ENCODE measurements at places on chromosomes 2 and 18.
A peak's percentile ranks its signal among the peaks of the same experiment; 100 is the strongest.

- DNase-seq, result no peak
Observed at GRCh38 chr18:61734396-61734795, 158.4 kb downstream of the RNF152 start.

- DNase-seq, result no peak
Observed at GRCh38 chr2:181886192-181886591, 5.3 kb upstream of the ITPRID2 start.

DNA sequence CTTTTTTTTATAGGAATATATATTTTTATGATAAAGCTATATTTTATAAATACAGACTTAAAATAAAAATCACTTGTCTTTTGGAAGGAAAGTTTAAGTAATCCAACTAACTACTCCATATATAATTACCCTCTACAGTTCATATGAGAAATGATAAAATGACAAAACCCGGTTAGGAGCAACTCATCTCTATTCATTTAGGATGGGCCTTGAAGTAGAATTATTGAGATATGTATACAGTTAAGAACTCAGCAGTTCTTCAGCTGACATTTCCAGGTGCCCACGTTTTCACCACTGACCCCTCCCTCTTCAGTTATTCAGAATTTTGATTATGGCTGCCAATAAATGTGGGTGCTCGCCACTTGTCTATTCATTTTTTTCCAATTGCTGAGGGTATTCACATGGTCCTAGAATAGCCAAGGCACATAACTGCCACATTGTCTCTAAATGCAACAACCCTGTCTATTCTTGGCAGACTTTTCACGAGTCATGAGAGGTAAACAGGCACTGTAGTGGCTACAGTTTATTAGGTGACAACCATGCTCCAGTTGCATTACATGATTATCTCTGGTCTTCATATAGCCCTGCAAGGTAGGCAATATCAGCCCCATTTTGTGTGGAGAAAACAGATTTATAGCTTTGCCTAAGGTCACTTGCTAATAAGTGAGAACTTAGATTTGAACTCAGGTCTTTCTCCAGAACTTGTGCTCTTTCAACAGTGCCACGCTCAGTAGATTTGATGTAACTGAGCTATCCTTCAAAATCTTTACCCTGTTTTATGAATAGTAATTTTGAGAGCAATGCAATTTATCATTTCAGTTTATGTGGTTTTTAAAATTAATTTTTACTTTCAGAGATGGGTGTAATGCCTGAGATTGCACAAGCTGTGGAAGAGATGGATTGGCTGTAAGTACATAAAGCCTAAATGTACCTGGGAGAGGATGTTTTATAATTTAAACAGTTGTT, 2.9 kb downstream of the DDX1 start:
- no peak for DNase-seq

GRCh38 chr18:21084511-21085078, 27.0 kb downstream of the ROCK1 start:
- DNase-seq, result no peak

DNA sequence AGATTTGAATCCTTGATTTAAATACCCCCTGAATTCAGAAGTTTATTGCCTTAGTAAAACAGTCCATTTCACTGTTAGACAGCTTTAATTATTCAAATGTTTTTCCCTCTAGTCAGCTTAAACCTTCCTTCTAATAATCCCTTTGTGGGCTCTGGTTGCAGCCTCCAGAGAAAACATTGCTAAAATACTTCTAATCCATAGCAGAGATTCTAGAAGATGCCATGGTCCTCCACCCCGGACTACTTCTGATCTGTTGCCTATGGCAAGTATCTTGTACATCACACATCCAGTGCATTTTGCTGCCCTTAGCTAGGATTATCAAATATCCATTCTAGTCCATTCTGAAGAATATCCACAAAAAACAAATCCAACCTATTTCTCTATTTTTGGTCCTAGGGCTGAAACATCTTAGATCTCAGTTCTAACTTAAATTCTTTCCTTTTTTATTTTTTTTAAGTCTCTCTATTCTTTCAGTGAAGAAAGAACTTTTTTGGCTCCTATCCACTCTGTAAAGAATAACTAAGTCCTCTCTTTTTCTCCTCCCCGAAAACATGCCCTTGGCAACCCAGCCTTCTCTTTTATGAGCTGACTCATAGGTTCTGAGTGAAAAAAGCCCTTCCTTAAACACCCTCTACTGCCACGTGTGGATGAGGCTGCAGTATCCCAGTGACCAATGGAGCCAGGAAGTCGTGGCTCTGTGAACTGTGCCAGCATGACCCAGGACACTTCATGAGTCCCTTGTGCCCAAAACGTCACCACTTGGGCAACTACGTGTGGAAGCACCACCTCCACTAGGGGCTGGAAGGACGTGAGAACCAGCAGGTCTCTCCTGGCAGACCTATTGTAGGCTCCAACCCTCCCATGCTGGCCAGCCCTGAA, 349.8 kb downstream of the TNS1 start:
- DNase-seq, result no peak

DNA sequence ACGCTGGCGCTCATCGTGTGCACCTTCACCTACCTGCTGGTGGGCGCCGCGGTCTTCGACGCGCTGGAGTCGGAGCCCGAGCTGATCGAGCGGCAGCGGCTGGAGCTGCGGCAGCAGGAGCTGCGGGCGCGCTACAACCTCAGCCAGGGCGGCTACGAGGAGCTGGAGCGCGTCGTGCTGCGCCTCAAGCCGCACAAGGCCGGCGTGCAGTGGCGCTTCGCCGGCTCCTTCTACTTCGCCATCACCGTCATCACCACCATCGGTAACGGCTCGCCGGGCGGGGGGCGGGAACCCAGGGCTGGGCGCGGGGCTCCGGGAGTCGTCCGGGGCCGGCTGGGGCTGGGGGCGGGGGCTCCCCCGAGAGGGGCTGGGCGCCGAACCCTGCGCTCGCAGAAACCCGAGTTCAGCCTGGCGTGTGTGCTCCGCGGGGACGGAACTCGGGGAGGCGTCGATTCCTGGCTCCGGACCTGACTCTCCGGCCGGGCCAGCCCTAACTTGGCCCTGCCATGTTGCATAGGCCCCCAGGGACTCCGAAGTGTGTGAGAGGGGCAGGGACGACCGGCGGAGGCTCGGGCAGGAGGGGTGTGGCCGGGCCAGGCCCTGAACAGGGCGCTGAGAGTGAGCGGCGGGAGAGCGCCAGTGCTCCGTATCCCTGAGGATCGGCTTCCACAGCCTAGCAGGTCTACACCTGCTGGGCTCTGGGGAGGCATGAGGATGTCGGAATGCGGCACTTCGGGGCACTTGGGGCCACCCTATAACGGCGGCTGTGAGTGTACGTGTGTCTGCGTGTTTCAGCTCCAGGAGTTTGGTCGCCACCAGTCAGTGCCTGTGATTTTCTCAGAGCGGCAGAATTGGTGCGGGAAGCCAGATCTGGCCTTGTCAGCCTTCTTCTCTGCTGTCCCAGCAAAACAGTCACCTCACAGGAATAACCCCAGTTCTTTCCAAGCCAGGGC, 651 bp downstream of the KCNK3 start:
- no peak for DNase-seq

DNA sequence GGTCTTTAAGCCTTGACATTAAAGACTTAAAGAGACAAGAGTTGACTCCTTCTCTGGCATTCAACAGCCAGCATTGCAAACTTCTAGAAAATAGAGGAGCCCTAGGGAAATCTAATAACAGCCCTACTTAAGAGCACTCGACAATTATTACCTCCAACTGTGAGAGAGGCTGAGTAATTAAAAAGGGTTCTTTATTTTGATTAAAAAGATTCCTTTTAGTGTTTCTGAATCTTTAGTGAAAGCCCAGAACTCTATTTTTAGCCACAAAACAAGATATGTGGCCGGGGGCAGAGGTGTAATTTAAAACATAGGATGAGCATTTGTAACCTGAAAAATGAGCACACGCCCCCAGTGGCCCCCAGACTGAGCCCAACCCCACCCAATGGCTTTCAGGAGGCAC, 222.3 kb downstream of the SMAD2 start:
- no peak for DNase-seq

GRCh38 chr2:58476556-58476955, 235.4 kb upstream of the FANCL start:
- no peak for DNase-seq

GRCh38 chr2:119013671-119014070, 71.7 kb downstream of the MARCO start:
- DNase-seq, result no peak

DNA sequence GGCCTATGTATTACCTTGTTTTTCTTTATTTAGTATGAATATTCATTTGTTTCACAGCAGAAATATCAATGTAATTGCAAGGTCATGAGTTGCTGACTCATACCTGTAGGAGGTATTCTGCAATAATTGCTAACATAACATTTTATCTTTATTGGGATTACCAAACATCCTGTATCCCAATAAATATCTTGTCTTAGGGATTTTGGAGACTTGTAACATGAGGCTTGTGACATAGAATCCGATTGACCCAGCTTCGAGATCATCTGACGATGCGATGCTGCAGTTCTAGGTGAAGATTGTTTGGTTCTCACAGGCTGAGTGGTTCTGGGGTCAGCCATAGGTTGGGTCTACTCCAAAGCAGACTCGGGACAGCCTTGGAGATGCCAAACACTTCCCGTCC, 133.4 kb upstream of the RND3 start:
- DNase-seq, result no peak

GRCh38 chr2:98761267-98761781, 30.4 kb upstream of the MGAT4A start:
- DNase-seq, result no peak

GRCh38 chr2:11744631-11745394, 1.6 kb upstream of the LPIN1 start:
- no peak for DNase-seq

- peak; percentile 63 for DNase-seq
Observed at GRCh38 chr2:28391564-28392296, 928 bp upstream of the FOSL2 start.

DNA sequence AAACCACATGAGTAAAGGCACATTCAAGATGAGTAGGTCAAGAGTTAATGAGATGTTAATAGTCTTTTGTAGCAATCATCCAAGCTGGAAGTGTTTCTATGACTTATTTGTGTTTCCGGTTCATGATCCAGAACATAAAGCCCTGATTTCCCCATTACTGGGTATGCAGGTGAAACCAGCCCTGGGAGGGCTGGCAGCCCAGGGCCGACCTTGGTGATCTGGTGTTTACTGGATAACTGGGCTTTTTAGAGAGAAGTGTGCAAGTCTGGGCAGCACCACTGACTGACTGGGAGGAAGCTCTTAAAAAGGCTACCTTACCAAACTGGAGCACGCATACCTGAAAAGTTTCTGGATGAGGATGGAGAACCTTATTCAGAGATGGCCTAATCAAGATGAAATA, 431.6 kb upstream of the VRK2 start:
- no peak for DNase-seq

GRCh38 chr2:157244691-157245090, 12.8 kb upstream of the GALNT5 start:
- no peak for DNase-seq

DNA sequence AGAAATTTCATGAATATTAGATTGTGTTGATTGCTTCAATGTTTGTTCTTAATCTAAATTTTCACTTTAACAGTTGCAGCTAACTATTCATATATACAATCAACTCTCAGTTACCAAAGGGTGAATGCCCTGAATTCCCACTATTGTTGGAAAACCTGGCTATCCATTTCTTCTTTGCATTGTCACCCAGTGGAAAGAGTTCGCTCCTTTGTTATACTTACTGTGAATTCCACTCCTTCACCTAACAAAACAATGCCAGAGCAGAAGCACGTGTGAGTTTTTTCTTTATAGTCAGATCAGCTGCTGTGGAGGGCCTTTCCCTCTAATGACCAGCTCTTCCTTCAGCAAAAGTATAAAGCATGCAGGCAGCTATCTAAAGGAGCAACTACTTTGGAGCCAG, 409.2 kb upstream of the NRP2 start:
- DNase-seq, result no peak

DNA sequence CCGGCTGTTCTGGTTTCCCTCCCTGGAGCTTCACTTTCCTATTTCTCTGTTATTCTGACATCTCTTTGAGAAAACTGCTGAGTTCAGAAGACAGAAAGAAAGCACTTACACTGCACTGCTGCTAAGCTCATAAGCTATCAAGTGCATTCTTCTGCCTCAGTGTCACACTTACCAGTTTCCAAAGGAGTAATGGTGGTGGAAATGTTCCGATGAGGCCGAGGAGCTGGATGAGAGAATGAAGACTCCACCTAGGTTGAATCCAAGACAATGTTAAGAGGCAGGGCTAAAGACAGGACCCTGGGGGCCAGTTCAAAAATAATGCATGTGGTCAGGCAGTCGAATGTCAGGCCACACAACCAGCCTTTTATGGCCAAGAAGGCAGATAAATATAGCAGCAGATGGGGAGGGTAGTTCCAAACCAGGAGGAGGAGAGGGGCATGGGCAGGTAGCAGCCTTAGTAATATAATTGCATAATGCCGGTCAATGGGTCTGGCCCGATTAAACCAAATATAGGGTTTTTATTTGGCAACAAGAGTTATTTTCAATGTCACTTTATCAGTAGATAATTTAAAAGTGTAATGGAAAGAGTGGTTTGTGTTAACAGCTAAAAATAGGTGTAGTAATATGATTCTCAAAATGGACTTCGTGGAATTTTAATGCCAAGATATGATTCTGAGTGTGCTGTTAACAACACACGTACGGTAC, at the start of gene MYOM1:
MYOM1 (minus strand) TSS at position 338 of the 705 bp plus-strand sequence. CDS start 4,745 bp downstream, outside the sequence.
- no peak for DNase-seq

DNA sequence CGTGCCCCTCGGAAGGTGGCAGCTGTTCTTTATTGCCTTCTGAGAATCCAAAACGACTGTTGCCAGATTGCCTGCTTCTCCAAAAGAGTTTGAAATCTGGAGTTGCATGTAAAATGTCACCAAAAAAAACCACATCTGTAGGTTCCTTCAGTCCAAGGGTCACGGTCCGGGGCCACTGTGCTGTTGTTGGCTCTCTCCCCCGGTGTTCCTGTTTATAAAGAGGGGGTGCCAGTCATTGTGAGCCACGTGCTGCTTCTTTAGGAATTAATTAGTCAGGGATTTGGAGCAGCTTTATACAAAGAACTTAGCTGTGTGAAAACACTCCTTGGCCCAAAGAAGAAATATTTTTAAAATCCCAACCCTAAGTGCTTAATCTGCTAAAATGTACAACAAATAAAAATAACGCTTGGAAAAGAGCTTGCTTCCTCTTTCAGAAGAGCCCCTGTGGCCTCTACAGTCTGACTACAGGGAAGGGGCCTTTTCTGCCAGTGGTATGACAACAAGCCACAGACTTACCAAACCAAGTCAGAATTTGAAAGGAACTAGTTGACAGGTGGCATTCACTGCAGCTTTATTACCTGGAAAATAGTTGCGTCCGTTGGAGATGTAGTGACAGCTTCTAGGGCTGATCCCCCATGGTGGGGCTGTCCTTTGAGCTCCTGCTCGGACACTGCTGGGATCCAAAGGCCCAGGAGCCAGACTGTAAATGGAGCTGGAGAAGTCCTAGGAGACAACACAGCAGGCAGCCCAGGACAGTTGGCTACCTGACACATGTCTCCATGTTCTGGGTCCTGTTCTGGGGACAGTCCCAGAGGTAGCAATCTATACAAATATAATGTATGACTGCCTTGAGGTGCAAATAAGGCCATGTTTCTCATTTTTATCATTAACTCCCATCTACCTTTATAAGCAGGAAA, 84.5 kb upstream of the SLC1A4 start:
- no peak for DNase-seq
